C1 segment of cervical spinal cord (tissue), 14 donors: ENCODE measurements at places on chromosomes 3 and 15.

DNA sequence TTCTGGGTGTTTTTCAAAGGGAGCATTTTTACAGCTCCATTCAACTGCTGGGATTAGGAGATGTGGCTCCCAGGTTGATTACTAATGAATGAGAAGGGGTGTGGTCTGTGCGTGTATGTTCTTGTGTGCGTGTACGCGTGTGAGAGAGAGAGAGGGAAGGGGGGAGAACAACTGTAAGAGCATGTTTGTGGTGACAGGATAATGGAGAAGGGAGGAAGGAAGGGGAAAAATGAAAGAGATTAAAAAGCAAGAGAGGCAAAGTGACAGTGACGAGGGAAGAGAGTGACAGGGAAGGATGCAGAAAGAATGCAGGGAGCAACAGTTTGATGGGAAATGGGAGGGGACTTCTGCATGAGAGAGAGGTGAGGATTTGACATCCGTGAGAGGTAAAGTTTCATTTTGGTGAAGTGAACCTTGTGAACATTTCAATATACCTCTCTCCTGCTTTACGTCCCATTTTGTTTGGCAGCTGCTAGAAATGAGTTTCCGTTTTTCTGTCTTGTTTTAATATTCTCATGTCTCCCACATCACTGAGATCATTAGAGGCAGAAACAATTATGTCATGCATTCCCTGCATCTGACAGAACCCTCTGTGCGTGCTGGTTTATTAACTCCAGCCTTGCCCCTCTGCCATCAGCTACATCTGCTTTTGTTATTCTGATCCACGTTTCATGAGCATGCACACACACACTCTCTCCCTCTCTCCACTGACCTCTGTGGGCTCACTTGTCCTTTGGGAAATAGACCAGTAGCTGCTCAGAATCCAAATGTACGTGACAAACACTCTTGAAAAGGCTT, 161.6 kb downstream of the GAP43 start:
- no peak for DNase-seq

DNA sequence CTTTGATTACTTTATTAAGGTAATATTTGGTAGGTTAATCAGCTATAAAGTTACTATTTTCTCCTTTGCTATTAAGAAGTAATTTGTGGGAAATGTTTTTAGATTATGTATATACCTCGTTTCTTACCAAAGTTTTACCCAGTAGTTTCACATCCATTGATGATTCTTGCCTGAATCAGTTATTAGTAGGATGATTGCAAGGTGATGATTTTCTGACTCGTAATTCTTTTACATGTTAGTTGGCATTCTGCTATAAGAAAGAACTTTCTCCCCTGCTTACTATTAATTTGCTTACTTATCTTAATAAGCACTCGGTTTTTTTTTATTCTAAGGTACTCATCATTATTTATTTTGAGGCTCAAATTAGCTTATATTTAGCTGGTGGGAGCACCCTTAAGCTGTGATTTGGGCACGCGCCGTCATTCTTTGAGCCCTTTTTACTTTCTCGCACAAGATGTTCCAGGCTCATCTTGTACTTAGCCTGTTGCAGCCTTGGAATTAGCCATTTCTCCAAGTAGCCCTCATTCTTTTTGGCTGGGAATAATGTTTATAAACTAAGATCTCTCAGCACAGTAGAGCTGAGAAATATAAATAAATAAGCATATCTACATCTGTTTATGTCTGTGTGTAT, 15.3 kb downstream of the USP3 start:
- DNase-seq, result no peak

DNA sequence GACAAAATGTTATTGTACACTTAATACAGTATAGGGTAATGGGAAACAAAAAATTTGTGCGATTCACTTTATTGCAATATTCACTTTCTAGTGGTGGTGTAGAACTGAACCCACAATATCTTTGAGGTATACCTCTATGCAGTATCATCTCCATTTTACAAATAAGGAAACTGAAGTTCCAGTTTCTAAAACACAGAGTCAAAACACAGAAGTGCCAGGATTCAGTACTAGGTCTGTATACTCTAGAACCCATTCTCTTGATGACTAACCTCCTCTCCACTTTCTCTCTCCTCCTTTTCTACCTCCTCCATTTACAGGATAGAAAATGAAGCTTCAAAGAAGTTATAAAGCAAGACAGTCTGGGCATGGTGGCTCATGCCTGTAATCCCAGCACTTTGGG, 62.2 kb downstream of the MB21D2 start:
- DNase-seq, result no peak

DNA sequence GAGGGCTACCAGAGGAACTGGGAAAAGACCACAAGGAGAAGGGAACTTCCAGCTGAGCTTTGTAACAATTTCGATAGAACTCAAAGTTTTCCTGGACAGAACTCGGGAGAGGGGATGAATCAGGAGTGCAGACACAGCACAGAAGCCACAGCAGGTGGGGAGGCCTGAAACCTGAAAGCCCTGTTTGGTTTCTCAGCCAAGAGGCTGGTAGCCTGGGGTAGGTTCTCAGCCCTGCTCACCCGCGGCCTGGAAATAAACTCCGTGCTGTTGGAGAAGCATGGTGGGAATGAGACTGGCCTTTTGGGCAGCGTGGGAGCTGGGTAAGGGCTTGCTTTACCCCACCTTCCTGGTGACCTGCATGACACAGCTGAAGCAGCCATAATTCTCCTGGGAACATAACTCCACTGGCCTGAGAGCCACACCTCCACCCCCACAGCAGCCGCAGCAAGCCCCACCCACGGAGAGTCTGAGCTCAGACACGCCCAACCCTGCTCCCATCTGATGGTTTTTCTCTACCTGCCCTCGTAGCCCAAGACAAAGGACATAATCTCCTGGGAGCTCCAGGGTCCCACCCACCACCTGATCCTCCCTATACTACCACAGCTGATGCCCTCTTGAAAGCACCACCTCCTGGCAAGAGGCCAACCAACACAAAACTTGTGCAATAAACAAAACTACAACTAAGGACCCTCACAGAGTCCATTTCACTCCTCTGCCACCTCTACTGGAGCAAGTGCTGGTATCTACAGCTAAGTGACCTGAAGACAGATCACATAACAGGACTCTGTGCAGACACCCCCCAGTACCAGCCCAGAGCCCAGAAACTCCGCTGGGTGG, 52.5 kb upstream of the CHRM5 start:
- DNase-seq, result no peak

GRCh38 chr3:70264122-70264780, 48.2 kb downstream of the MDFIC2 start:
- DNase-seq, result no peak

DNA sequence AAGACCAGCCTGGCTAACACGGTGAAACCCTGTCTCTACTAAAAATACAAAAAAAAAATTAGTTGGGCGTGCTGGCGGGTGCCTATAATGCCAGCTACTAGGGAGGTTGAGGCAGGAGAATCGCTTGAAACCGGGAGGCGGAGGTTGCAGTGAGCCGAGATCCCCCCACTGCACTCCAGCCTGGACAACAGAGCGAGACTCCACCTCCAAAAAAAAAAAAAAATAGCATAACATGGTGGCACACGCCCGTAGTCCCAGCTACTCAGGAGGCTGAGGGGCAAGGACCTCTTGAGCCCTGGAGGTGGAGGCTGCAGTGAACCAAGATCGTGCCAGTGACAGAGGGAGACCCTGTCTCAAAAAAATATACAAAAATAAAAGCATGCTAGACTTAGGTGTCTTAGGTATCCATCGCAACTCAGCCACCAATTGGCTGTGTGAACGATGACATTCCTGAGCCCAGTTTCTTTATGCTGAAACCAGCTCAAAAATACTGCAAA, 6.2 kb downstream of the PLCH1 start:
- no peak for DNase-seq

- DNase-seq, result no peak
These were observed 14.1 kb upstream of the APOD start for GRCh38 chr3:195597848-195598247.

- DNase-seq, result no peak
These were observed 15.2 kb downstream of the TPM1 start for GRCh38 chr15:63057468-63058345.

GRCh38 chr3:54506603-54507002, 384.3 kb downstream of the CACNA2D3 start:
- DNase-seq, result no peak
